Stimulated activated CD4-positive, alpha-beta T cell treated with anti-CD3 and anti-CD28 coated beads, Interleukin-15, amount 100 ng/mL, for 48 hours (primary cell): ENCODE measurements at places on chromosomes 2 and 18.

- no peak for DNase-seq
Observed at GRCh38 chr2:224918626-224919471, 123.4 kb downstream of the DOCK10 start.

DNA sequence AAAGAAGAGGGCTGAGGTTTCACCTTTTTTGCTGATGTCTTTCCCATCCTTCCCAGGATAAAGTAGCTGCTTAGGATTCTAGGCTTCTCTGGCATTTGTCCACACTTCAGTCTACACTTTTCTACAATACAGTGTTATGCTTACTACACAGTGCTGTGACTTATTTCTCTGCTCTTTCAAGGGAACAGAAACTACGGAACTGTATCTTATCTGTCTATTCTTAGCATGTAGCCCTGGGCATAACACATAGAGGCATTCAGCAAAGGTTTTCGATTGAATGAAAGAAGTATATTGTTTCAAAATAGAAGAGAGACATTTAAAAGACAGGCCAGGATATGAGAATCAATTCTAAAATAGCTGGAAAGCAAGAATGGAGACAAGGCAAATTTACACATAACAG is 110.9 kb downstream of the ARHGEF33 start:
- no peak for DNase-seq

- DNase-seq, result peak; percentile 58
Observed at GRCh38 chr2:8488001-8488738, 193.7 kb upstream of the ID2 start.

- no peak for DNase-seq
Observed at GRCh38 chr2:55141572-55142413, 90.3 kb downstream of the CLHC1 start.

GRCh38 chr2:96839293-96839874 is 4.4 kb downstream of the ANKRD23 start:
- peak; percentile 67 for DNase-seq

DNA sequence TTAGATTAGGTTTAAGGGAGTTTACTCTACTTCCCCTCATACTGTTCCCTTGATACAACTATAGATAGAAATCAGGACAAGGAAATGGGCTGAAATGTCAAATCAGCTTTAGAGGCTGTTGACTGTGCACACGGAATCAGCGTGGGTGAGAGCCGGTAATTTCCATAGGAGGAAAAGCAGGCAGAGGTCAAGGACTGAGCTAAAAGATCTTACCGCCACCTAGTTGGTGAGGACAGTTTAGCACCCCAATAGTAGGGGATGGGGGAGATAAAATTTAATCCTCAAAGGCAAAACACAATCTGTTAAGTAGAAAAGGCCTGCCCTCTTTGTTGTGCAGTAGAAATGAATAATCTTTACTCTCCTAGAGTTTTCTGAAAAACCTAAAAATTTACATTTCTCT is 1154.5 kb upstream of the CHAC2 start:
- no peak for DNase-seq
